ENCODE measurements at places on chromosomes 5 and 9.

- no peak for DNase-seq
Measured at GRCh38 chr9:101242651-101243050, 142.2 kb downstream of the BAAT start.

DNA sequence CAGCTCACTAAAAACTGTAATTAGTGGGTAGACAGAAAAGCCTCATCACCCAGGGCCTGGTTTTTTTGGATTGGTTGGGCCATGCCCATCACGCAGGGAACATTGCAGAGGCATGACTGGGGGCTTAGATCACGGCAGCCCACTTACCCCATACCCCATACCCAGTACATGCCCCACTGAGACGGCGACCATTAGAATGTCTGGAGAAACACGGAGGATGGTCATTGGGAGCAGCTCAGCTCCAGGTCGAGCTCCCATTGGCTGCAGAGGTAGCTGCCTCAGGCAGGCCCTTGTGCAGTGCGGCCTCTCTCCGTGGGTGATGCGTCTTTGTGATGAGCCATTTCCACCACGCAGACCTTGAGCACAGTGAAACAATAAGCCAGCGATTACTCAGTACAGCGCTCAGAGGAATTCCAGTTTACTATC lies 204.0 kb downstream of the GADD45G start:
- no peak for DNase-seq

DNA sequence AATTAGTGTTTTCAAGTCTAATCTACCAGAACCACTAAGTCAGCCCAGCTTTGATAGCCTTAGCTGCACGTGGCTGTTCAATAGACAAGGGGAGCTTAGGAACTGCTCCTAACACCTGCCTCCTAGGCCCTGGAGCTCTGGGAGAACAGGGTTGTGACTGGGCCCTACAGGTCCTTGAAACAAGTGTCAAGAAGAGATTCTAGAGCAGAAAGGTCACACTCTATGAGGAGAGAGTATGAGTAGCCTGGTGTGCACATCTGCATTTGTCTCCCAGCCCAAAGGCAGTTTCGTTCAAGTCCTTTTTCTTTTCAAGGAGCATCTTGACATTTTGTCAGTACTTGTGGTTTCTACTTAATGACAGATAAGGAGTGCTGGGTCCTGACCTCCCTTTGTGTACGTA lies 206.1 kb downstream of the PRELID2 start:
- no peak for DNase-seq

- no peak for DNase-seq
Measured at GRCh38 chr5:59209758-59210359, 627.0 kb downstream of the RAB3C start.

GRCh38 chr5:1516615-1517601 lies 6.9 kb downstream of the LPCAT1 start:
- no peak for DNase-seq

DNA sequence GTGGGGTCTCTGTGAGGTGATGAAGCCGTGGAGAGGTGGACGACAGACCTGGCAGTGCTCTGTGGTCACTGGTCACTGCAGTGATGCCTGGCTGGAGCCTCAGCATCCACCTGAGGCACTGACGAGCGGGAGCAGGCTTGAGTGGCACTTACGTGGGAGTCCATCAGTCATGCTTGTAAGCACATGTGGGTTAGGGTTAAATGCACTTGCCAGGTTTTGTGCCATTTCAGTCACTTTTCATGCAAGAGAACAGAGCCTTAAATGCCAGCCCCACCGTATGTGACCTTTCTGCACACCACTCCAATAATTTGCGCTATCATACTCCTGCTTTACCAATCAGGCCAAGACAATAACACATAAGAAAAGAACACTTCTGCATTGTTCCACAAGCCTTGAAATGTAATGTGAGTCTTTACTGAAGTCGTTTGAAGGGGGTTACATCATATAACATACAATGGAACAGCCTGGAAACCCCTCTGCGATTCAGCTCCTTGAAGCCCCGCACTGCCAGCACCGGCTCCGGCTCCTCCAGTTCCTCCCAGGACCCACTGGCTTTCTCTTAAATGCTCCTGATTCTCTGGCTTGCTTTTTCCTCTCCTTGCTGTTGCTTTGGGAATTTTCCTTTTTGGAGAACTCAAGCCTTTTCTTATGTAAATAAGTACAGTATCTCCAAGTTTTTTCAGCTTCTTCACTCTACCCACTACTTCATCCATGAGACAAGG lies 59.4 kb upstream of the CTXN3 start:
- no peak for DNase-seq

DNA sequence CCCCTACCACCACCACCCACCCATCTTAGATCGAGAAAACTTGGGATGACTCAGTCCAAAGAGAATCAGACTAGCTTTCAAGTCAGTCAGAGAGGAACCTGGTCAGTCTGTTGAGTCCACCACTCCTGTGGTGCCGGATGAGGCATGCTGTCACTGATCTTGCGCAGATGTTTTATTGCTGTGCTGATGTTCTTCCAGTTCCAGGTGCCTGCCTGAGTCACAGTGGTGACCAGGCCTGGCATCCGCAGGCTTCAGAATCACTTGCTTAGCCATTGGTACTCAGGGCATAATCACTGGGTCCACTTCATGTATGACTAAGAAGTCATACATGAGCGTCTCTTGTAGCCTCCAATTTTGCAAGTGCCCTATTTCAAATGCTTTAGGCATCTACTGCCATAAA lies 114.1 kb downstream of the MUSK start:
- no peak for DNase-seq

DNA sequence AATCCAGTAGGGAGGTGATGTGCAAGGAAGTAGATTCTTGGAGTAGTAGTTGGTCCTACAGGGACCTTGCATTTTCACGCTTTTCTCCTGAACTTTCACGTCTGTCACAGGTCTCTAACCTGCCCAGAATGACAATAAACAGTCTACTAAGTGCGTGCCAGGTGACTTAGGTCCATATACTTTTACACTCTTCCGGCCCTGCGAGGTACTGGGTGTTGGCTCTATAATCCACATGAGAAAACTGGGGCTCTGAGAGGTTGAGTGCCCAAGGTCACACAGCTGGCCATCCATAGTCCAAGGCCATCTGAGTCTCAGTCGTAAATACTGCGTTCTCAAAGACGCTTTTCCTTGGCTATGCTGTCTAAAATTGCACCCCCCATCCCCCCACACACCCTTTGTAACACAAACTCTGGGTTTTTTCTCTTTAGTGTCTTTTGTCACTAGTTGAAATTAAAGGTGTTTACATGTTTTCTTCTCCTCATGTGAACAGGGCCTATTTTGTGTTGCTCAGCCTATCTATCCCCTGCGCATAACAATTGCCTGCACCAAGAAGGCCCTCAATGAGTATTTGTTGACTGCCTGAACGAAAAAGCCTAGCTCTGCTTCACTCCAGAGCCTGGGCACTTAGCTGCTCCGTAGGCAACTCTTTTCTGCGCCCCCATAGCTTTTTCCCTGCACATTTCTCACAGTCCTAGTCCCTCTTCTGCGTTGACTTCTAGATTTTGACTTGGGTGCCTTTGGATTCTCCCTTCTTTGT lies 943 bp downstream of the SFXN1 start:
- DNase-seq = no peak

DNA sequence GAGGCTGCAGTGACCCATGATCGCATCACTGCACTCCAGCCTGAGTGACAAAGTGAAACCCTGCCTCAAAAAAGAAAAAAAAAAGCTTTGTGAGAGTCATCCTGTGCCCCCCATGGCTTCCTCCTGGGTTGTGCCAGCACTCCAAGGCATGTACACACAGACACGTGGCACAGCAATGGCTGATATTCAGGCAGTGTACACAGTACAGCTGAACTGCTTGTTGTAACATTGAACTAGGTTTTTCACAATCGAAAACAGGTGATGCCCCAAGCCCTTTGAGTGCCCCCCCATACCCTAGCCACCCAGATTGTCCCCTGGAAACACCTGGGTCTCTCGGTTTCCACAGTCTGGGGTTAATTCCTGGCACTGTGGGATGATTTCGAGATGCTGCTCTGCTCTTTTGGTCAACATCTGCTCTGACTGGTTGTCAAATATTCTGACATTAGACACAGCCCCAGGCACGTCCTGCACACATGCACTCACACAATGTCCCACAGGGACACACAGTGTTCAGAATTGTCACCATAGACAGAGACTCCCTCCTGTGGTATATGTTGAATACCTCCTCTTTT lies 9.2 kb downstream of the SPINK4 start:
- DNase-seq = no peak

DNA sequence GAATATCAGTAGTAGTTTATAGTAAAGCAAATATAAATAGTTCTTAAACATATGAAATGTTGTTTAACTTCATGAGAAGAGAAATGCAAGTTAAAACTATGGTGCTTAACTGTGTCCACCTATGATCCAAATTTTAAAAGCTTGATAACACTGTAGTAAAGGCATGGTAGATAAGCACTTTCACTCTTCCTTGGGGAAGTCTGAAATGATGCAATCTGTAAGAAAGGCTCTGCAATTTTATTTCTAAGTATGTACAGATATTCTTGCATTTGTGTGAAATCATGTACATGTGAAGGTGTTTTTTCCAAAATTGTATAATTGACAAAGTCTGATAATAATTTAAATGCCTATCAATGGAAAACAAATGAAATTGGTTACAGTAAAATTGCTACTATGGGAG lies 66.9 kb downstream of the SYK start:
- no peak for DNase-seq

DNA sequence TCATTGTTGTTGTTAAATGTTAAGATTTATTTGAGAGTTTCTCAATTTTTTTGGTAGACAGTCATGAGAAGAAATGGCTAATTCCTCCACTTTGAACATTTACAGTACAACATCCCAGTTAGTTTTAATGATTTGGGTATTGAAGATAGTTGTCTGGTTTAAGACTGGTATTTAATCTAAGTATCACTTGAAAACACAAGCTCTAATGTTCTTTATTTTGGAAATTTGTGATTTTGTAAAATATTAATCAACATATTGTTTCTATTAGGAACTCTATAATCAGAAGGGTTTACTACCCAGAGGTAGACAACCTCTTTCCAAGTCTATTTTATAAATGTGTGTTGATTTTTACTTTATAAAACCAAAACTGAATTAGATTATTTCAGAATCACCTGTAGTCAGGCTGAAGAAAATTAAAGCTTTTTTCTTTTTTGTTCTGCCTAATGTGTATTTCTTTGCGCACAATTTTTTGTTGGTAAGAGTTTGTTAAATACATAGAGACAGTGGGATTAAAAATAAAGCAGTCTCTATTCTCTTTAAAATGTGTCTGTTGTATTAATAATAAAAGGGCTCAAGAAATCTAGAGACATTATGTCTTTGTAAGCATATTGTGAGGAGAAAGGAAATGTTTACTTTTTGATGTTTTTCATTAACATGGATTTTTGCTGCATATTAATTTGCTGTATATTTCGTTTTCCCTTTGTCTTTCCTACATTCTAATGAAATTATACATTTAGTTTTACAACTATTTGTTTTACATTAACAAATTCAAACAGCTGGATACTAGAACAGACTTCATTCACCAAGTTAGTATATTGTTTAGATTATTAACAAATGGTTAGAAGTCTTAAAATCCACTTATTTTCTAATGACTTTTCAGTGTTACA lies 3.9 kb upstream of the PURA start:
- peak; percentile 33 for DNase-seq

GRCh38 chr5:64939772-64940510 lies 171.2 kb downstream of the CWC27 start:
- no peak for DNase-seq

DNA sequence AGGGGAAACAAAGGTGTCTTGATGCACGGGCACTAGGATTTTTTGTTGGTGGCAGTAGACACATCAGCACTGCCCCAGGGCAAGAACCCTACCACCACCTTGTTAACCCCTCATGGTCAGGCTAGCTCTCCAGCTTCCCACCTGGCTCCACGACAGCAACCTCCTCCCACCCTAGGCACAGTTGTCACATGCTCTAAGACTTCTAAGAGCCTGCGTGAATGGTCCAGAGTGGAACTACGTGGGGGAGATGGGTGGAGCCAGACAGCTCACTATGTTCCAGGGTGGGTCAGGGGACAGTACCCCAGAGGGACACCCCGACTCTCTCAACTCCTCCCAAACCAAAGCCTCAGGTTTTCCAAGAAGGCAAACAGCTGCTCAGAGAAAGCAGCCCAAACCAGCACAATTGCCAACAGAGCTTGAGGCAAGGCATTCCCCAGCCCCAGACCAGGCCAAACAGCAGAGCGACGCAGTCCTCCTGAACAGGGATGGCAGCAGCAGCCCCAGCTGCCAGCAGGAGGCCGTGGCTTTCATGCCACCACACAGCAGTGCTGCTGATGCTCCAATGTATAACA lies 78.0 kb downstream of the NRG2 start:
- DNase-seq = no peak

DNA sequence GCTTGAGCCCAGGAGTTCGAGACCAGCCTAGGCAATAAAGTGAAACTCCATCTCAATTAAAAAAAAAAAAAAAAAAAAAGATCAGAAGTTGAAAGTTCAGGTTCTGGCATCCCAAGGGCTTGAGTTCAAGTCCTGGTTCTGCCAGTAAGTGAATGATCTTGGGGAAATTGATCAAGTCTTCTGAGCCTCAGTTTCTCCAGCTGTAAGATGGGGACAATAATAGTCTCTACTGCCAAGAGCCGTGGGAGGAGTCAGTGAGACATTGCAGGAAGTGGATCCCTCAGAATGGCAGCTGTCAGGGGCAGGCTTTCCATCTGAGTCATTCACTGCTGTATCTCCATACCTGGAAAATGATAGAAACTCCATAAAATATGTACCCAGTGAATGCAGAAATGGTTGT lies 37.8 kb upstream of the FUBP3 start:
- no peak for DNase-seq

DNA sequence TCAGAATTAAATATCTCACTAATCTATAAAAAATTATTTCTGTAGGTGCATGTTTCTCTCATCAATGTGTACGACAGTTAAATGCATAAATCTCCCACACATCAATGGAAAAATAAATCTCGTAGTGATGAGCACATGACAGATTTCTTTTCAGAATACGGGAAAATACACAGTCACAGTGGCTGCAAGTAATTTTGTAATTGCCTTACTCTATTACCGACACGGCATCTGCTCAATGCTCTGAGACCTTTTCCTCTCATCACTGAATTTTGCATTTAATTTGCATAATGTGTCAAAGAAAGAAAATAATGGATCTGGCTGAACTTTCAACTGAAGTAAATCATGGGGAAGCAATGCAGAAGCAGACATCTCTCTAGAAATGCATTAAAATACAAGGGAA lies 37.2 kb downstream of the PDE4D start:
- DNase-seq = no peak

- DNase-seq = no peak
Measured at GRCh38 chr5:155898284-155898683, 428.7 kb upstream of the SGCD start.

- no peak for DNase-seq
Measured at GRCh38 chr5:68544648-68545552, 329.3 kb downstream of the PIK3R1 start.

Data from left renal pelvis (tissue), 4 donors.